NB4 (cell line): ENCODE measurements at places on chromosomes 1 and 21.
A peak's percentile ranks its signal among the peaks of the same experiment; 100 is the strongest.

- DNase-seq = peak; percentile 52
These were observed 60.8 kb downstream of the FASLG start for GRCh38 chr1:172719694-172720138.

- DNase-seq = no peak
These were observed 88.3 kb downstream of the AK5 start for GRCh38 chr1:77370161-77370560.

GRCh38 chr1:235866913-235867845 is 473 bp upstream of the LYST start:
- peak; percentile 97 for DNase-seq

- peak; percentile 76 for DNase-seq
These were observed 65.5 kb upstream of the LAPTM5 start for GRCh38 chr1:30822966-30823581.

DNA sequence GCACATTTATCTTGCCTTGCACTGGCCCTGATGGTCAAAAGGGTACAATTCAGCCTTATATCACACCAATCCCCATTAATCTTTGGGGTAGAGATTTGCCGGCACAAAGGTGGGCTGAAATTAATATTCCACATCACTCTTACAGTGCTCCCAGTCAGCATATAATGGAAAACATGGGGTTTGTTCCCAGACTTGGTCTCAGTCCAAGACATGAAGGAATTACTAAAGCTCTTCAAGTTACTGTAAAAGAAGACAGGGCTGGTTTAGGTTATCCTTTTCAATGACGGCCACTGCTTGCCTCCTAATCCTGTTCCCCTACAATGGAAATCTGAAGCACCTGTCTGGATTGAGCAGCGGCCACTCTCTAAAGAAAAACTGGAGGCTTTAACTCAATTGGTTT is 160.7 kb downstream of the IER5 start:
- no peak for DNase-seq

DNA sequence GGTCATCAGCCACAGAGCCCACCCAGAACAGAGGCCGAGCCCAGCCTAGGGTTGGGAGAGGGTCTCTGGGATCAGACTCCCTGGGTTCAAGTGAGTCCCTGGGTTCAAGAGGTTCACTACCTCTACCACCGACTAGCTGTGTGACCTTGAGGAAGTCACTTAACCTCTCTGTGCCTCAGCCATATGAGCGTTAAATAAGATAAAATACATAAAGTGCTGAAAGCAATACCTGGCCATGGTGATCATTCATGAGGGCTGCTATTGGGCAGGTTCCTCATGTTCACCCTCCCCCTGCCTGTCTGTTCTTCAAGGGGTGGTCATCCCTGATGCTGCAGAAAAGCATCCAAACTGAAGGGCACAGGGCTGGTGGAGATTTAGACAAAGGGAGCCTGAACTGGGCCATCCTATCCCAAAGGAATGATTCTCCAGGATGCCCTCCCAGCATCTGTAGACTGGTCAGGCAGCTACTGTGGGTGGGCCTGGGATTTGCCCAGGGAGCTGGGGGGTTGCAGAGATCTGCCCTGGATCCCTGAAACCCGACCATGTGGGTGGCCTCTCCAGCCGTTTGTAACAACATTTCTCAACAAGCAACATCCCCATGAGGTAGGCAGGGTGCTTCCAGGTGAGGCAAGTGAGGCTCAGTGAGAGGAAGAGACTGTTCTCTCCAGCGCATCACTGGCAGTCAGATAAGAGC is 196.6 kb downstream of the MATN1 start:
- no peak for DNase-seq

GRCh38 chr1:51942281-51942680 is 48.2 kb downstream of the RAB3B start:
- DNase-seq = no peak

DNA sequence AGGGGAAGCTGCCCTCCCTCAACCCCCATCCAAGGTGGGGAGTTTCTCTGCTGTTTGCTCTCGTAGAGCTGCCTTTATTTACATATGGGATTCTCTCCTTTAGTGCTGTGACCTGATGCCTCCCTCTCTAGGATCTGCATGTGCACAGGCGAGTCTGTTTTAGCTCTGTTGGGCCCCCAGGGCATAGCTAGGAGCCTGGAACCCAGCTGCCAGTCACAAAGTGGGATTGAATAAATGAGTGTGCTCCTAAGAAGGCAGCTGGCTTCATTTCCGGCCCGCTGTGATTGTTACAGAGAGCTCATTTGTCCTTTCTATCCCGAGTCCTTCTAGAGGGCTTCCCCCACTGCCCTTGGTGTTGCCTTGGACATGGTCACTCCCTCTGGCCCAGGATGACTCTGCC is 176.6 kb downstream of the GRIK3 start:
- DNase-seq = no peak

- DNase-seq = no peak
These were observed 3.9 kb downstream of the FNDC7 start for GRCh38 chr1:108716437-108717230.
